ENCODE measurements at places on chromosomes 7 and 10.
A peak's percentile ranks its signal among the peaks of the same experiment; 100 is the strongest.

GRCh38 chr10:103452506-103453230, 498 bp upstream of the CALHM2 start:
- no peak for DNase-seq

DNA sequence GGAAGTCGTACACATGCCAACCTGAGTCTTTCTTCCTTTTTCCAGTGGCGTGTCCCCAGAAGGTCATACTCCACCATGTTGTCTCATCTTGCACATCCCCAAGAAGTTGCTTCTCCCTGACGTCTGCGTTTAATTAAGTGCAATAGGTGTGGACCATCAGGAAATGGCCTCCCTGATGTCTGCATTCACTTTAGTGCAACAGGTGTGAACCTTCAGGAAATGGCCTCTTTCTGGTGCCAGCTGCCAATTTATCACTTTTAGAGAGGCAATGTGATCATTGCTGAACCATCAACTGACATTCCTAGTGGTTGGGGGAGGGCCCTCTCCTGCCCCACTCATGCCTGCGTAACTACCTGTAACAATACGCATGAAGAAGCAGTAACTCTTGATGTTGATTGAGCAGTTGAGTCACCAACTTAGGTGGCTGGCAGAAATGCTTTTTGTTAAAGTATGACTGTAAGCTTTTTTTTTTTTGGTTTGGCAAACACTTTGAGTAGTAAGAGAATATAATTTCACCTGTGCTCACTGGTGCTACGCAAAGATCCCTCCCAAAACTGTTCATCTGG, 25.8 kb downstream of the SCIN start:
- no peak for DNase-seq

GRCh38 chr7:8147760-8148463, 114.1 kb downstream of the ICA1 start:
- no peak for DNase-seq

- no peak for DNase-seq
Observed at GRCh38 chr7:136400877-136401276, 423.7 kb upstream of the MTPN start.

- no peak for DNase-seq
Observed at GRCh38 chr7:106288263-106288662, 3.5 kb upstream of the NAMPT start.

- DNase-seq, result no peak
Observed at GRCh38 chr7:49660976-49661375, 112.5 kb upstream of the VWC2 start.

GRCh38 chr7:139104091-139104450, 5.4 kb downstream of the ZC3HAV1 start:
- DNase-seq, result peak; percentile 57

DNA sequence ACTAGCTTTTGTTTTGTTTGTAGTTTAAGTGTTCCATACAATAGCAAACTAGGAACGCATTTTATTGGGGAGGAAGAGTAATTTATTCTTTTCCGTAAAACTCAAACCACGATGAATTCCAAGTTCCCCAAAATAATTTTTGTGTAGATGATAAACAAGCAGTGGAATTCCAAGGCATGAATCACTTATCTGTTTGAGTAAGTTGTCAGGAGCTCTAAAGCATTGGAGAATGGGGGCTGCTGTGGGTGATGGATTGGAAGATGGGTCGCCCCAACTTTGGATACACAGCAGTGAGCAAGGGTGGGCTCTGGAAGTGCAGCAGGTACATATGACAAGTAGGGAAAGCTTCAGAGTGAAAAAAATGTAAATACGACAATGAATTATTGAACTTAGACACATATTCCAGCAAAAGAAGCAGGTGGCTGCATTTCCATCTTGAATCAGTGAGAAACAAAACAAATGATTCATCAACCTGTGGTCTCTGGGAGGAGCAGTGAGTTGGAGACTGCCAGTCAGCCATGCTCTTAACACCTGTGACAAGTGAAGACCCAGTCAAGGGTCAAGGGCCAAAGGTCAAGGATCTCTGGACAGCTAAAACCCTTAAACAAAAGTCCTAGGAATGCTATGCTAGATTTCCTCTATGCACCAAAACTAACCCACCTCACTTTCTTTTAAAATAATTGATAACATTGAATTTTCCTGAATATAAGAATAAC, 34.2 kb upstream of the ADRB1 start:
- DNase-seq, result no peak

DNA sequence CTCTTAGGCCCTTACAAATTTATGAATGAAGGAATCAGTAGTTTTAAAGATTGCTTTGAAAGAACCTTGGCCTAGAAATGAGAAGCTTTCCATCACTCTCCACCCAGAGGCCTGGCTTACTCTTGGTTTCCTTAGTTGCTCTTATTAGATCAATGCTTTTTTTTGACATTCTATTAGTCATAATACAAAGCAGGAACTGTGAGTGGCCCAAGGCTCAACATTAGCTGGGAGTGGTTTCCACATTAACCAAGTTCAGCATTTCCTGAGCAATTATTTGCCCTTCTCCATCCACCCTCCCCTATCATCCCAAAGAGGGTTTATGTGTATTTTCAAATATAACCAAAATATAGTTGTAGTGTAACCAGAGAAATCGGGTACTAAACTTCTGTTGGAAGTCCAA, 103.4 kb upstream of the FAM204A start:
- no peak for DNase-seq

DNA sequence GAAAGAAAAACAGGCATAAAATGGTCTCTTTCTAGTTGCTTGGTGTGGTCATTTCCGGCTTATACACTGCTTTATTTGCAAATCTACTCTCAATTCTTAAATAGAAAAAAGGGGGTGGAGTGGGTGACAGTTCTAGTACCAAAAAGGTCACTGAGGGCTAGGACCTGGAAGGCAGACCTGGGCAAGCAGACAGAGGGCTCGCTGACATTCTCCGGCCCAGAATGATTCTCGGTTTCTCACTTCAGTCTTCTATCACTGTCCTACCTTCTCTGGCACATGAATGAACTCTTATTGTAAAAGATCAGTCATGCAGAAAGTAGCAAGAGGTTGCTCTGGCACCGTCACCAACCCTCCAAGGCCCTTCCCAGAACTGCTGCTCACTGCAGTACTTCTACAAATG, 54.0 kb downstream of the MALSU1 start:
- no peak for DNase-seq

GRCh38 chr7:120775755-120776154, 82.2 kb downstream of the TSPAN12 start:
- no peak for DNase-seq

DNA sequence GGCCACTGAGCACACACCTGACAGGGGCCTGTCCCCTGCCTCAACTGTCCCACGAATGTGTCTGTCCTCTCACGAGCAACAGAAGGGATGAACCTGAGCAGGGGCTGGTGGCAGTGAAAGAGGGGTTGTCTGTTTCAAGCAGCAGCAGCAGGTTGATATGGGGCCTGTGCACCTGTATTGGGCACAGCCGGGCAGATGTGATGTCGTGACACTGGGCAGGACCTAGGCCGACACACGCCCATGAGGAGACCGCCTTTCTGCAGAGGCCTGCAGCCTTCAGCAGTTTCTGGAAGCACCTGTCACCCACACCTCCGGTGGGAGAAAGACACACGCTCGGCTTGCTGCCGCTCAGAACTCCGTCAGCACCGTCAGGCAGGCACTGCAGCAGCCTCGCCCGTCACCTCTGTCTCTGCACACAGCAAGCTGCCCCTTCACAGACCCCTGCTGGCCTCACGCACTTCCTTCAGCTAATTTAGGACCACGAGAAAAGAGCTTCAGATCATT, 48.5 kb downstream of the AMZ1 start:
- no peak for DNase-seq

GRCh38 chr10:63720072-63720537, 198.9 kb downstream of the REEP3 start:
- peak; percentile 66 for DNase-seq

GRCh38 chr7:23072048-23072447, 33.5 kb upstream of the KLHL7 start:
- no peak for DNase-seq

- no peak for DNase-seq
Observed at GRCh38 chr7:117912421-117912820, 39.2 kb upstream of the CTTNBP2 start.

DNA sequence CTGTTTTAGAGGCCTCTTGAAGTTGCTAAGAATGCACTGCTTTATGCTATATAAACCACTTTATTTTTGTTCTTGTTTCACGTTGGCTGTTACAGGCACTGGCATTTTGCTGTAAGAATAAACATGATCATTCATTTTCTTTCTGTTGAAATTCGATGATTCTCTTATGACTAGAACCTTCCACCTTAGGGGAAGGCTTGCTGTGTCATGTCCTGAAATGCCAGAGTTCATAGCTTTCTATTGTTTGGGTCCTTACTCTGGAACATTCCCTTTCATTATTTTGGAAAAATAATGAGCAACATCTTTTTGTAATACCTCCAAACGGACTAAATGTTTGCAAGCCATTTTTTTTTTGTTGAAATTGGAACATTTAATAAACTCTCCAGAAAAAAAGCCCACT, 495.1 kb upstream of the POT1 start:
- DNase-seq, result no peak

- no peak for DNase-seq
Observed at GRCh38 chr7:105010504-105011130, 3.4 kb upstream of the KMT2E start.

- no peak for DNase-seq
Observed at GRCh38 chr10:93947055-93947454, 46.7 kb upstream of the PLCE1 start.

DNA sequence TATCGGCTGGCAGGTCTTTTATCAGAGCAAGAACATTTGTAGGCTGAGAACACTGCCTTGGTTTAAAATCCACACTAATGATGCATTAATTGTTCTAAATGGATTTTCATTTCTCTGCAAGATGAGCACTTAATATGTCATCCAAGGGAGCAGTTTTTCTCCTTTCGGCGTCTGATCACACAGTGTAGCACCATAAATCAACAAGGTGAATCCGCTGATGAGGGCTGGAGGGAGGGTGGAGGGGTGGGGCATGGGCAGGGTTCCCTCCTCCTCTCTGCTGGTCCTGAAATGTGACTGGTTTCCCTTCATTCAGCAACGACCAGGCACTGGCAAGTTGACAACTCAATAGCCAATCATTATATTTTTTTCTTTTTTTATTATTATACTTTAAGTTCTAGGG, 45.6 kb downstream of the ADAM12 start:
- DNase-seq, result no peak

DNA sequence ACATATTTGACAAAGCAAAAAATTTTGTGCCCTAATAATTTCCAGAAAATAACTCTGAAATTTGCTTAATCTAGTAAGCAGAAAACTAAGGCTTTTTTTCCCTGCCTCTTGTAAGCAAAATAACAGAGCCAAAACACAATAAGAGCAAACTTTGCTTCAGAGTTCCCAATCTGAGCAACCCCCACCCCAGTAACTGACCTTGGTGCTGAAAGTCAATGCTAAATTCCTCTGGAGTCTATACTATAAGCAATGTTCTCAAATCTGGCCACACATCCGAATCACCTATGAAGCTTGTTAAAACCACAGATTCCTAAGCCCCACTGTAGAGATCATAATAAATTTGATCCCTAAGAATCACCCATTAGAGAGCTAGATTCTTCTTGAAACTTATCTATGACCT, 150.5 kb downstream of the ELAPOR2 start:
- DNase-seq, result no peak

DNA sequence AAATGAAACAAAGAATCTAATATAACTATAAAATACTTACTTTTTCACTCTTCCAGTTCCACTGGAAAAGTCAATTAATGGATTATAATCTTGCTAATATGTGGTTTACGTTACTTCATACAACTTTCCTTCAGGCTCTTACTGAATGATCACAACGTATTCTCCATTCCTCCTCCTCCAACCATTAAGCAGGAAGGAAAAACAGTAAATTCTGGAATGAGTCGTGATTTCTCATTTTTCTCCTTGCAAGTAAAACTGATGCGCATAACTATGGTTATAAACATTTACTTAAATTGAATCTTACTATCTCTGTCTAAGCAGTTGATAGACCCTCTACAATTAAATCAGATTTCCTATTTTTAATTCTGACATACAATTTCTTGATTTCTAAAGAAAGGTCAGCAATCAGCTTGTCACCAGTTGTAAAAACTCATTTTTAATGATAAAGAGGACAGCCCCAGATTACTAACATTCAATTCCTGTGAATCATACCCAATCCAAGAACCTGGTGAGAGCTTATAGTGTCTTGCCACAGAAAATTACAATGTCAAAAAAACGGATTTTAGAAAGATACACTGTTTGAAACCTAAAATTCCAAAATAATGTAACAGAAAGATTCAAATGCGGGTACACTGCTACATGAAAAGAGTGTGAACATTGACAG, 64.3 kb downstream of the EZH2 start:
- DNase-seq, result no peak

DNA sequence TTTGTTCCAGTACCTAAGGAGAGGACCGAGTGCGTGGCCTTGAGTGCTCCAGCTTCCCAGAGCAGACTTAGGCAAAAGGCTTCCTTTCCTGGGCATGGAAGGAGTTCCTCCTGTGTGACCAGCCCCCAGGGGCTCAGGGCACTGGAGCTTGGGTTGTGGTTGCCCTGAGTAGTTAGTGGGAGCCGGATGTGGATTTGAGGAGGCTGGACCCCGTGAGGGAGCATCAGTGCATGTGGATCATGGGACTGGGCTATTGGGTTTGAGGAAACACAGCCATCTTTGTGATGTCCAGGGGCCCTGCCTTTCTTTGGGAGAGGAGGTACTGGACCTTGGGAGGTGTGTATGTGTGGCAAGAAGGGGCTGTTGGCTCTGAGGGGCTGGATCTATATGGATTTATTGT, 8.4 kb downstream of the LRMDA start:
- no peak for DNase-seq

GRCh38 chr10:13634207-13634606, 47.4 kb downstream of the PRPF18 start:
- no peak for DNase-seq

GRCh38 chr7:134954197-134955082, 31.9 kb upstream of the AGBL3 start:
- DNase-seq, result no peak

- DNase-seq, result no peak
Observed at GRCh38 chr10:79542626-79543025, 17.6 kb downstream of the SFTPA2 start.

GRCh38 chr7:72292118-72292517, 120.0 kb downstream of the CALN1 start:
- no peak for DNase-seq

- no peak for DNase-seq
Observed at GRCh38 chr7:73437621-73438416, 4.2 kb downstream of the FZD9 start.

GRCh38 chr10:89414879-89415821, 782 bp downstream of the IFIT5 start:
- peak; percentile 57 for DNase-seq

GRCh38 chr10:32411797-32412498, 34.0 kb upstream of the CCDC7 start:
- DNase-seq, result no peak

GRCh38 chr7:87797798-87798403, 78.3 kb downstream of the SLC25A40 start:
- no peak for DNase-seq

GRCh38 chr7:91784469-91784868, 96.0 kb downstream of the MTERF1 start:
- DNase-seq, result no peak

Measured in CD4-positive, alpha-beta T cell treated with Interleukin-17A for 4 hours (primary cell).